Bronchial epithelial cell (primary cell): ENCODE measurements at places on chromosomes 4 and X. TPM values are rescaled to one million over a fixed set of nuclear protein-coding genes. Genes with fewer than 3 reads are reported as not detected.
A peak's percentile ranks its signal among the peaks of the same experiment; 100 is the strongest.

DNA sequence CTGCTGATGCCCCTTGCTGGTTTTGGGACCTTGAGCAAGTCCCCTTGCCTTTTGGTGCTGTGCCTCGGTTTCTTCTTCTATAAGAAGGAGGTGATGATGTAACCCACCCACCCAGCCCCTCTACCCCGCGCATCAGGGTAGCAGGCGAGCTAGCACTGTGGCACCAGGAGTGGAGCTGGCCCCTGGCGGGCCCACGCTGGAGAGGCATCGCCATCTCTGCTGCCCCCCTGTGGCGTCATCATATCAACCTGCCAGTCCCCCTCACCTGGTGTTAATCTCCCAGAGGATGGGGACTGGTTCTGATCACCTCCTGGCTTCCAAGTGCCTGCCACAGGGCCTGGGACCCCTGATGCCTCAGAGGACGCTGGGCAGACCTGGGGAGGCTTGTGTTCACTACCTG, 6.3 kb upstream of the SORCS2 start:
- DNase-seq = no peak

DNA sequence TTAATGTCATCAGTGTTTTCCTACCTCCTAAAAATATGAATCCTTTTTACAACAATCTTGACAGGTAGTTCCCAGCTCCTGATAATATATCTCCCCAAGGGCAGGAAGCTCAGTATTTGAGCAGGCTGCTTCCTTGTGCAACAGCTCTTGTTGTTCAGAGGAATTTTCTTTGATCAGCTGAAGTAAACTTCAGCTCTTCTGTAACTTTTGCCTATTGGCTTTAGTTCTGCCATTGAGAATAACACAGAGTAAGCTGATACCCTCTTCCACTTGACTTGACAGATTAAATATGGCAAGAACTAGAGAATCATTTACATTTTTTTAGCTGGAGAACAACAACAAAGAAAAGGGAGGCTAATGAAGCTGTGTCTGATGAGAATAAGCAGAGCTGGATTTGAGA, 75.2 kb downstream of the LUZP4 start:
- DNase-seq = no peak

GRCh38 chr4:138311771-138312535, 69.8 kb upstream of the SLC7A11 start:
- DNase-seq = no peak

DNA sequence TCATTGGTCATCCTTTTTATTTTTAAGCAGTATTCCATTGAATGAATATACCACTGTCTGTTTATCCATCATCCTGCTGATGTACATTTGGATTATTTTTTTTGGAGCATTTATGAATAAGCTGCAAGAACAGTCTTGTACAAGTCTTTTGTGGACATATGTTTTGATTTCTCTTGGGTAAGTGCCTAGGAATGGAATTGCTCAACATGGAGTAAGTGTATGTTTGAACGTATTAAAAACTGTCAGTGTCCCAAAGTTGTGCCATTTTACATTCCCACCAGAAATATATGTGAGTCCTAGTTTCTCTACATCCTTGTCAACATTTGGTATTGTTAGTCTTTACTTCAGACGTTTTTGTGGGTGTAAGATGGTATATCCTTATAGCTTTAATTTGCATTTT, 287.0 kb upstream of the POF1B start:
- DNase-seq = peak; percentile 4

DNA sequence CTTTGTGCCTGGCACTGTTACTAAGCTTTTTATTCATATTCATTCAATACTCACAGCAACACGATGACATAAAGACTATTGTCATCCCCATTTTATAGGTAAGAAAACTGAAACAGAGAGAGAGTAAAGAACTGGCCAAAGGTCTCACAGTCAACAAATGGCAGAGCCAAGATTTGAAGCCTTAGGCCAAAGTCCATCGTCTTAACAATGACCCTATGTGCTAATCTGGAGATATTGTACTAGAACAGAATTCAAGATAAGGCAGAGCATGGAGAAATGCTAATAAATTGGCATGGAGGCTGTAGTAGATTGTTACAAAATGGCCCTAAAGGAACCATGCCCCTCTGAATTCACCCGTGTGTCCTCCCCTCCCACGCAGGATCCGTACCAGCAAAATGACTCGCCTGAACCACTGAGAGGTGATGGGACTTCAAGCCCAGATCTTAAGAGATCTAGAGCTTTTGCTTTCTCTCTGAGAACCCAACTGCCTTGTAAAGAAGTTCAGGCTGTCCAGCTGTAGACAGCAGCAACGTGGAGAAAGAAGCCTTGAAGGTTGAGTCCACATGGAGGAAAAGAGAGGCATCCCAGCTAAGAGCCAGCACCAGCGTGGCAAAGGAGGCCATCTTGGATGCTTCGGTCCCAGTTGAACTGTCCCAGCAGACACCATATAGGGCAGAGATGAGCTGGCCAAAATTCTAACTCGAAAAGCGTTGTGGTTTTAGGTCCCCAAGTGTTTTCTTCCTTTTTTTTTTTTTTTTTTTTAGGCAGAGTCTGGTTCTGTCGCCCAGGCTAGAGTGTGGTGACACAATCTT, 52.8 kb upstream of the RBM47 start:
- DNase-seq = no peak

- no peak for DNase-seq
Observed at GRCh38 chr4:151105454-151106032, 6.1 kb downstream of the RPS3A start.

DNA sequence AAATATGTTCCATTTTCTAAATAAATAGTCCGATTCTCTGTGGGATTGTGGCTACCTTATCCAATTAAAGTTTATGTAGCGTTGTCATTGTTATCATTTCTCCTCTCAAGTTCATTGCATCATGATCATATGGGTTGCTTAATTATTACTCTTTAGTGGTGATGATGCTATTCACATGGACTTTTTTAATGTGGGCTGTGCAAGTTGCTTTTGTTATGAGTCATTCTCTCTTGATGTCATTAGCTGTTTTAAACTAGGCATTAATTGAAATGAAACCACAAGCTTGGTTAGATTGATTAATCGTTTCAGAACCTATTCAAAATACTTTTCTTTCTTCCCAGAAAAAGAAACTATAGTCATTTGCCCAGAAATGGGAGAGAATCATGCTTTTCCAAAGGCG, 38.2 kb downstream of the NHS start:
- DNase-seq = peak; percentile 90

GRCh38 chr4:174066611-174067205, 216.8 kb downstream of the FBXO8 start:
- no peak for DNase-seq

GRCh38 chr4:15964159-15964558, 1.2 kb upstream of the FGFBP2 start:
- DNase-seq = no peak

CXorf65 gene
- not detected in 2 replicates for total RNA-seq

COL4A6 gene
- total RNA-seq = 21.1 and 23.4 TPM in 2 replicates

GAGE12E gene
- total RNA-seq = not detected in 2 replicates

SSX3 gene
- not detected in 2 replicates for total RNA-seq

SPATA18 gene
- 11.8 and 16.1 TPM in 2 replicates for total RNA-seq

VCX3A gene
- total RNA-seq = not detected in 2 replicates

FHDC1 gene
- total RNA-seq = 0.53 and 2.4 TPM in 2 replicates

TMEM31 gene
- not detected in 2 replicates for total RNA-seq

DCHS2 gene
- not detected in 2 replicates for total RNA-seq

ZNF595 gene
- 6.8 and 8.6 TPM in 2 replicates for total RNA-seq

MTMR8 gene
- 1.3 and 3.1 TPM in 2 replicates for total RNA-seq
